ENCODE measurements at places on chromosomes 2 and 18.

DNA sequence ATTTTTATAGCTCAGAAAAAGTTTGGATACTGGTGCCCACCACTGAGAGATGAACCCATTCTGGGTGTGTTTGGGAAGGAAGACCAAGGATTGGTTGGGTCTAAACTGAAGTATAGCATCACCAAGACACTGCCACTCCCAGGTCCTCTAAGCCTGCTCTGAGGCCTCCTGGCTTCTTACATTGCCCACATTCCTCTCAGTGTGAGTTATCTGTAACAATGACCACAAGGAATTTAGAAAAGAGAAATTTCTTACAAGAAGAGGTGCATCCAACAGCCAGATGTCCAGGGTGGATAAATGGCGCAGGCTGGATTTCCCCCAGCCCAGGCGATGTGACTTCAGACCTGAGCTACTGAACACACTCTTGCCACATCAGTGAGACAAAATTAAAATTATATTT, 1.6 kb upstream of the GPR45 start:
- peak; percentile 88 for DNase-seq

DNA sequence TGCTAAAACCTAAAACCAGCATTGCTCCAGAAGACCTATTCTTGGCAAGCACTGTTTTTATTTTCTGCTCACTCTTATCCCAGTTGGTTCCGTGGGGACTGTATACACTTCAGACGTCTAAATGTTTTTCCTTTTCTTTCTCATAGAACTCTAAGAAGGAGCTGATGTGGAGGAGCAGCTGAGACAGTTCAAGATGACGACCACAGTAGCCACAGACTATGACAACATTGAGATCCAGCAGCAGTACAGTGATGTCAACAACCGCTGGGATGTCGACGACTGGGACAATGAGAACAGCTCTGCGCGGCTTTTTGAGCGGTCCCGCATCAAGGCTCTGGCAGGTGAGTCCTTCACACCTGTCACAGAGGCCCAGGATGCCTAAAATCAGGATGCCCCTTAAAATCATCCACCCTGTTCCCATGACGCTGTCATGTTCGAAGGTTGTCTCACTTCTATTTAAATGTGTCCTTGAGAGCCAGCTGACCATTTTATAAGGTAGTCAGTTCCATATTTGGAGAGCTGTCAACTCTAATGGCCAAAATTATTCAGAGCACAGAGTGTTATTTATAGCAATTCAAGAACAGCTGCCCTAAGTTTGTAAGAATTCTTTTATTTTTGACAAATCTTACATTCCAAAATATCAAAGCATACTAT, 70.2 kb downstream of the SPTBN1 start:
- no peak for DNase-seq

DNA sequence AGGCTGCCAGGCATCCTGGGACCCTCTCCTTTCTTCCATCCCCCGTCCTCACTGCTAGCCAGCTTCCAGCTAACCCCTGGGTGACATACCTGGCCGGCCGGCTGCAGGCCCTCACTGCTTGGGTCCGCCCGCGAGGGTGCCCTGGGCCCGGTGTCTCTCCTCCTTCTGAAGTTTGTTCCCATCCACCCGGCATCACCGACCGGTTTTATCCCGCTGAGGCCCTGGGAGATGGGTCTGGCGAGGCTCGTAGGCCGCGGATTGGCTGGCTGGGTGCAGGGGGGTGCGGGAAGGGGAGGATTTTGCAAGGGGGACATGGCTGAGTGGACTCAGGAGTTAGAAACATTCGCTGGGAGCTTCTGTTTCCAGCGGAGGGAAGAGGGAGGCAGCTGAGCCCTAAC, at the start of gene PAX8:
Gene PAX8, minus strand, starts transcription at position 180 of the 398 bp plus-strand sequence. CDS start 527 bp downstream, outside the sequence.
- DNase-seq, result no peak

- DNase-seq, result no peak
Measured at GRCh38 chr2:181376442-181376841, 80.7 kb upstream of the ITGA4 start.

DNA sequence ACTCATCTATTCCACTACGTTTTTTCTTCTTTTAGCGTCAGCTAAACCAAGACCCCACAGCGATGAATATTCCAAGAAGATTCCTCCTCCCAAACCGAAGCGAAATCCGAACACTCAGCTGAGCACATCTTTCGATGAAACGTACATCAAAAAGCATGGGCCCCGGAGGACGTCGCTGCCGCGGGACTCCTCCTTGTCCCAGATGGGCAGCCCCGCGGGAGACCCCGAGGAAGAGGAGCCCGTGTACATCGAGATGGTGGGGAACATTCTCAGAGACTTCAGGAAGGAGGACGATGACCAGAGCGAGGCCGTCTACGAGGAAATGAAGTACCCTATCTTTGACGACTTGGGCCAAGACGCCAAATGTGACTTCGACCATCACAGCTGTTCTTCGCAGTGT, 182.4 kb downstream of the NYAP2 start:
- no peak for DNase-seq

DNA sequence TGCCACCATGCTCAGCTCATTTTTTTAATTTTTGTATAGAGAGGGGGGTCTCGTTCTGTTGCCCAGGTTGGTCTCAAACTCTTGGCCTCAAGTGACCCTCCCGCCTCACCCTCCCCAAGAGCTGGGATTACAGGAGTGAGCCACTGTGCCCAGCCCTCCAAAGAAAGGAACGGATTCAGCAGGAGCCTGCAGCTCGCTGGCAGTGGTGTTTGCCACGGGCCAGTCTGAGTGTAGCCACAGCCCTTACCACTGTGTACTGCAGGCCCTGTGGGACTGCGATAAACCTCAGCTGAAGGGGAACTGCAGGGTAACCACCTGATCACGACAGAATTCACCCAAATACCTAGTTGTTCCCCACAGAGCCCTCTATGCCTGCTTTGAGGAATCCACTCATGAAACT, 6.8 kb downstream of the COPS9 start:
- no peak for DNase-seq

- DNase-seq, result no peak
Measured at GRCh38 chr2:45912109-45912508, 260.6 kb downstream of the PRKCE start.

DNA sequence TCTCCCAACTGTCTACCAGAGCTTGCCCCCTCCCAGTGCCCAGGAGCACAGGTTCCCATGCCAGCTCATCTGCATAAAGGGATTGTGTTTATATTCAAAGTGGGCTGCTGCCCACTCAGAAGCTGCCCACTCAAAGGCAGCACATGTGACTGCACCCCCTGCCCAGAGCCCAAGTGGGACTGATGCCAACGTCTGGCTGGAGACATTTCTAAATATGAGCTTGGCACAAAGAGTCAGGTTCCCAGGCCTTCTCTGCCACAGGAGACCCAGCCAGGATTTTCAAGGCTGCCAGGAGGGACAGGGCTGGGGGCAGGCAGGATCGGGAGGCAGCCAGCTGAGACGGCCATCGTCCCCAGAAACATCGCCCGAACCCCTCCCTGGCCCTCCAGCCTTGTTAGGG, 67.1 kb downstream of the ZBTB7C start:
- DNase-seq, result no peak

- DNase-seq, result no peak
Measured at GRCh38 chr2:241120440-241120839, 18.4 kb upstream of the MTERF4 start.

DNA sequence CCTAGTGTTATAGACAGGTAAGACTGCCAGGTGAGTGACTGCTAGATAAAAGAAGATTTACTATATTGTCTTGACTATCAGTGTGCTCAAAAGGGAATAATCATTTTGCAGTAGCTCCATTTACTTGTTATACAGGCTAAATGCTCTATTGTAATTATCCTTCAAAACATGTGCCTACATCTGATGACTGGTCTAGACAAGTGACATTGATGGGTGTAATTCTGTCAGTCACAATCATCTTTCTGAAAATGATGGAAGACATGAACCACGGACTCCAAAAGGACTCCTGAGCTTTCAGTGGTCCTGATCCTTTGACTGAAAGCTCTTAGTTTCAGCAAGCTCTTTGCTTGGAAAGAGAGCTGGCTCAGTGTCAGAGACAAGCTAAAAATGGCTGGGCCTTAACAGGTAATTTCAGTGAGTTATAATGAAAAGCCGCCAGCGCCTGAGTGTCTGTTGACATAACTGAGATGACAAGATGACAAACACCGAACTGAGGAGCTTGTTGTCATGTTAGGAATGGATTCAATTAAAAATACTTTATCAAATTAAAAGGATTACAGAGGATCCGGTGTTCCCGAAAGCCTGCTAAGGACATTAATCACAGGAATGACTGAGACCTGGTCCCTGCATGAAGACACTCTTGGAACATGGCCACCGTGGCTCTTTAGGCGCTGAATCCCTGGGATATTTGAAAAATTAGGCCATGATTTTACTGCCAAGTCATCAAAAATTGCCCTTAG, 141.7 kb downstream of the CMPK2 start:
- DNase-seq, result no peak

DNA sequence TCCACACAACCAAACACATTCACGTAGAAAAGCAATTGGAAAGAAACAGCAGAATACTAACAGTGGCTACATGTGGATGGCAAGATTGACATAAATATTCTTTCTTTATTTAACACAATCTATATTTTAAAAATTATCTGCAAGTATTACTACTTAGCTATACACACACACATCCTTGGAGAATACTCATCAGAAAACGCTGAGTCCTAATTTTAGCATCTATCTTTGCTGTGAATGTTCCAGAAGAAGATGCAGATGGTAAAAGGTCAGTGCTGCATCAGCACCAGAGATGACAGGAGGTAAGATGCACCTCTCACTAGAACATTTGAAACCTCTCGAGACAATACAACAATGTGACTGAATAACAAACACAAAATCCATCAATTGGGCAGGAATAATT, 148.5 kb downstream of the L3MBTL4 start:
- DNase-seq, result no peak

DNA sequence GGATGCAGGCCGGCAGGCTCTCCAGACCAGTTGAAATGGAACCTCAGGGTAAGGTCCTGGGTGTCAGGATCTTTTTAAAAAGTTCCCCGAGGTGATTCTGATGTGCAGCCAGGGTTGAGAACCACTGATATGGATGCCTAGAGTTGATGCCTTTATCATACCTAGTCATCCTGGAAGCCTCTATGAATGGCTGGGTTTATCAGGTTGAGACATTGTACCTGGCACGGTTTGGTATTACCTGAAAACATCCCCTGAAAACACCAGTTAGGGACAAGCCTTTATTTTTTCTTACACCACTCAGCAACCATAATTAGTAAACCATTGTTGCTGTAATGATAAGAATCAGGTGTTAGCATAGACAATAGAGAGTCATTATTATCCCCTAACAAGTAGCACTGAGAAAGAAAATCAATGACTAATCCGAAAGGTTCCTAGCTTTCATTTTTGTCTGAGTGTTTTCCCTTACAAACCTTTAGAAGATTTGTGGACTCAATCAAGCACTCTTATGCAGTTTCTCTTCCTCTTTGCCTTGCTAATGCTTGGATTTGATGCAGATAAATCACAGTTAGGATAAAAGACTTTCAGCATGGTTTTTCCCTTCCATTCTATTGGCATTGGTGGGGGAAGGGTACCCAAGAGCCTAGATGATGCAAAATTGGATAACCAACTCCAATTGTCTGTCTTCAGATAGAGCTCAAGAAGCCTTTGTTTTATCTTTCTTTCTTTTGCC, 116.5 kb upstream of the LYPD6 start:
- no peak for DNase-seq

- peak; percentile 13 for DNase-seq
Measured at GRCh38 chr18:21167641-21168377, 56.2 kb upstream of the ROCK1 start.

- no peak for DNase-seq
Measured at GRCh38 chr2:32801741-32802140, 145.0 kb upstream of the LTBP1 start.

DNA sequence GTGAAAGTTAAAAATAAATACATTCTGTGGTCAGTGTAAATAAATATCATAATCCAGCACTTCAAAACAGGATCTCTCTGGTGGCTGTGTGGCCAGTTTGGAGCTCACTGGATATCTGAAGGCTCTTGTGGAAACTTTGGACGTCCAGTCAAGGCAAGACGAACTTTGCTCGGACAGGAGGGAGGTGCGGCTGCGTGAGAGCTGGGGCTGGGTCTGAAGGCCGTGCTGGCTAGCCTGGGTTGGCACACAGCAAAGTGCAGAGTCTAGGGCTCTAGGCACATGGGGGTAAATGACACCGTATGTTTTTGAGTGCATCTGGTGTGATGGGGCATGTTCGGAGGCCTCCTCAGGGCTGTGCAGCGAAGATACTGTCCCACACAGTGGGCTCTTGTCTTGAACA, 78.9 kb upstream of the TXNDC2 start:
- no peak for DNase-seq

- no peak for DNase-seq
Measured at GRCh38 chr18:77013811-77014521, 118.6 kb downstream of the MBP start.

DNA sequence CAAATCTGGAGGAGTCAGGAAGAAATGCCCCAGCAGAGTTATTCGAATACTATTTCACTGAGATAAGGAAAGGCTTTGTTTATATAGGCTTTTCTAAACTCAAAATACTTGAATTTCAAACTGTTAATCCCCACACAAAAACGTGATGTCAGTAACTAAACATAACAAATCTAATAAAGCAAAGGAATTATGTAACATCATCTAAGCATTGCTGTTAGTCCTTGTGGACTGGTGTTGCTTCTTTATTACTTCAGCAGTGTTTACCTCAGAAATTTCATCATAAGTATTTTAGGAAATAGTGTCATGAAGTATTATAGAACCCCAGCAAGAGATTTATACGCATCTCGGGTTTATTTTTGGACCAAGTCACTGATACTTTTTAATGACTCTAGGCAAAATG, 19.7 kb upstream of the SANBR start:
- DNase-seq, result peak; percentile 1

Data from astrocyte of the spinal cord (primary cell).